Stimulated activated CD4-positive, alpha-beta T cell treated with anti-CD3 and anti-CD28 coated beads, Interleukin-12 subunit alpha, Interleukin-12 subunit beta, amount 100 ng/mL, for 24 hours (primary cell): ENCODE measurements at places on chromosomes 5 and 9.

- peak; percentile 37 for DNase-seq
Observed at GRCh38 chr5:157603333-157604190, 28.0 kb upstream of the ADAM19 start.

DNA sequence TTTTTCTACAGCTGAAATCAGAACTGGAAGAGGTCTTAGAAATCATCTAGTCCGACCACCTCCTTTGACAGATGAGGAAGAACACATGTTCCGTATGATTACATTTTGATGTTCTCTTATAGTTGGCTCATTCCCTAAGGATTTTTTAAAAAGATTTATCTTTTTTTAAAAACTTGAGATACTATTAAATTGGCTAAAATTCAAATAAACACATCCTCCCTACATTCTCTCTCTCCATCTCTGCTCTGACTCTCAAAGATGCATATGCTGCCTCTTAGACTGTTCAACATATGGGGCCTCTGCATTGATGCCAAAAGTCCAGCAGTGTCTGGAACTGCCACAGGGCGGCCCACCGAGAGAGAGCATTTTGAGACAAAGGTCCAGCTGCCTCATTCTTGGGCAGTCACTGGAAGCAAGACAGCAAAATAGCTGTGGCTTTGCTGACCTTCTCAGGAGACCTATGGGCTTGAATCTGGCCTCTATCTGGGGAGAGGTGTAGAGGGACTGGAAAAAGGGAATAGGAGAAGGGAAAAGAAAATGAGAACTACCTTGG is 12.8 kb upstream of the TSSK1B start:
- no peak for DNase-seq

GRCh38 chr5:168479166-168479565 is 7.1 kb upstream of the RARS1 start:
- DNase-seq = no peak

GRCh38 chr5:150305557-150305956 is 2.9 kb upstream of the ARSI start:
- no peak for DNase-seq

- DNase-seq = no peak
Observed at GRCh38 chr5:78858364-78858763, 126.7 kb downstream of the ARSB start.

DNA sequence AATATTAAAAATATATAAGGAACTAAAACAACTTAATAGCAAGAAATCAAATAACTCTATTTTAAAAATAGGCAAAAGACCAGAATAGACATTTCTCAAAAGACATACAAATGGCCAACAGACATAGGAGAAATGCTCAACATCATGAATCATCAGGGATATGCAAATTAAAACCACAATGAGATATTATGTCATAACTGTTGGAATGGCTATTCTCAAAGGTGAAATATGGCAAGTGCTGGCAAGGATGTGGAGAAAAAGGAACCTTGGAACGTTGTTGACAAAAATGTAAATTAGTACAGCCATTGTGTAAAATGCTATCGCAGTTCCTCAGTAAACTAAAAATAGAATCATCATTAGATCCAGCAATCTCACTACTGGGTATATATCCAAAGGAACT is 468.5 kb downstream of the NFIB start:
- DNase-seq = no peak

DNA sequence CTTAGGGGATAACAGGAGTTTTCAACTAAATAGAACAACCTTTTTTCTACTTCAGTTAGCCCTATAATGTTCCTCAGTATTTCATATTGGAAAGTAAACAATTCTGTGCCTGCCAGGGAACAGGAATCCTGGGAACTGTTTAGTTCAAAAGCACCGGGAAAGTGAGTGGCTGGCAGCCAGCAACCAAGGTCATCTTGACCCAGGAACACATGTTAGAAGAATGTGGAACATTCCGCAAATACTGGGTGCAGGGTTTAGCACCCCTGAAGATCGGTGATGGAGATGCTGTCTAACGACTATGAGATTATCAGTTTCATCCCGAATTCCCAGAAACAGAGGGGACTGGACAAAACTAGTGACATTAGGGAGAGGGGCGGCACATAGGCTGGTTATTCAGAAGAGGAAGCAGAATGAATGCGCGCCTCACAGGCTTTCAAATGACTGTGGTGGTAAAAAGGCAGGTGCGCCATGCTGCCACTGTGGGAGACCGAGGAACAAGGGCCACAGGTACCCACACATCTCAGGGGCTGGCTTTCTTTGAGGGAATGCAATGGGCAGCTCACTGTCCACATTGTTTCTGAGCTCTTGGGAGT is 51.2 kb downstream of the IPPK start:
- no peak for DNase-seq

GRCh38 chr9:29514862-29515261 is 1941.6 kb upstream of the C9orf72 start:
- DNase-seq = no peak

GRCh38 chr9:133467101-133467500 is 7.3 kb downstream of the CACFD1 start:
- DNase-seq = no peak

GRCh38 chr5:138051441-138052296 is 18.8 kb upstream of the FAM13B start:
- DNase-seq = no peak

GRCh38 chr5:35938568-35939227 is at the start of gene CAPSL:
TSS of gene CAPSL (minus strand) at chr5:35938622. CDS start at chr5:35921120, 17,502 bp downstream.
- no peak for DNase-seq

GRCh38 chr9:107172979-107173347 is 110.1 kb upstream of the RAD23B start:
- DNase-seq = no peak

DNA sequence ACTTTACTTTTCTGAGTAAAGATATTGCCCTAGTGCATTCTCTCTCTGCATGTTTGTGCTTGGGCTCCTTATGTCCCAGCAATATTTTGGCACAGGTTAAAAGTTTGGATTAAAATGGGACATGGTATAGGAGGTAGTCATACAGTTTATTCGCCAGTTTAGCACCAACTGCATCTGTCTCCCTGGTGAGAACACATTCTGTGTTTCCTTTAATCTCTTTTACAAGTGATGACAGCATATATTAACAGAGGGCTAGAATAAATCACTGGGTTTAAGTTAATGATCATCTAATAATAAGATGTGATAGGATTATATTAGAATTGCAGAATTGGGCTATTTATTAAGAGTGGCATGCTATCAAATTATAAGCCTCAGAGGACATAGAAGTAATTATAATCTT is 550.1 kb downstream of the LRRC70 start:
- no peak for DNase-seq

- DNase-seq = no peak
Observed at GRCh38 chr5:145825751-145826180, 9.4 kb downstream of the PRELID2 start.

DNA sequence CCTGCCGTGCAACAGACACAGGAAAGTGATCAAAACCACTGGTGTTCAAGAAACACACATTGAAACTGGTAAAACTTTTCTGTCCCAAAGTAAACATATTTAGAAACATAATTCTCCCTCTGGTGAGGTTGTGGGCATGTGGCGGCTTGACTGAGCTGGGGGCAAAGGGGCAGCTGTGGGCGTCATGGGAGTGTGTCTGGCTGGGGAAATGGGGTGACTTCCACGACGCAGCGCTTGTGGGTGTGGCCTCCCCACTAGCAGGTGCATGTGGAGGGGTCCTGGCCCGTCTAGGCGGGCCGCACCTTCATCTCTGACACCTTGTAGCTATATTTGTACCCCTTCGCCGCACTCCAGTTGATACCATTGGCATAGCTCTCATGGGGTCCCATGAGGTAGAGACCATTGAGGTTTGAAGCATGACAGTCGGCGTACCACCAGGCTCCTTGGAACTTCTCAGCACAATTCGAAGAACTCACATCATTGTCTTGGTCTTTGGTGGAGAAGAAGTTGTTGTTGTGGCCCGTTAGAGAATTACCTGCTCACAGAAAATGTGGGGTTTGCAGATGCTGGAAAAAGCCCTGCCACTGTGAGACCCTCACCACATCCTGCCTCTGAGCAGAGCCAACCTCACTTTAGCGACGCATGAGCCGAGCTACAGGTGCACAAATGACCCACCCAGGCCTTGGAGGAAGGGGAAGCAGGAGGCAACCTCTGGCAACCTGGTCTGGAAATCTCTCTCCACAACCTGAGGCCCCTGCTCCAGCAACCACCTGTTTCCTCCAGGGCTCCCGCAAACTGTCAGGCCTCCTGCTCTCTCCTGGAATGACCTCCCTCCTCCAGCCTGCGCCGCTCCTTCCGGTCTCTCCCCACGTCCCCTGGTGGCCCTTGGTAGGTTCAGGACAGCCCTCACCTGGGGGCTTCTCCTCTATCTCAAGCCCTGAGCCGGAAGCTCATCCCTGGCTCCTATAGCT is 7.9 kb downstream of the FCN1 start:
- DNase-seq = no peak

DNA sequence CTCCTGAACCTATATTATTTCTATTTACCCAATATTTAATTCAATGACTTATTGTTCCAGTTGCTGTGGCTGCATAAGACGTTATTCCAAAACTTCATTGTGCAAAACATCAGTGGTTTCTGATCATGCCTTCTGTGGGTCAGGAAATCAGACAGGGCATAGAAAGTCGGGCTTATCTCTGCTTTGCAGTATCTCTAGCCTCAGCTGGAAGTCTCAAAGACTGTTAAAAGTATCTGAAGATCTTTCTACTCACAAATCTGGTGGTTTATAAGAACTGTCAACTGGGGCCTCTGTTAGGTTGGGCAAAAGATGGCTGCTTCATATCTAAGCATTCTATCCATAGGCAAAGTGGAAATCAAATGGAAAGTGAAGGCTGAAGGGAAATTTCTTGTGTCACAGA is 687.7 kb upstream of the ARRDC3 start:
- no peak for DNase-seq

DNA sequence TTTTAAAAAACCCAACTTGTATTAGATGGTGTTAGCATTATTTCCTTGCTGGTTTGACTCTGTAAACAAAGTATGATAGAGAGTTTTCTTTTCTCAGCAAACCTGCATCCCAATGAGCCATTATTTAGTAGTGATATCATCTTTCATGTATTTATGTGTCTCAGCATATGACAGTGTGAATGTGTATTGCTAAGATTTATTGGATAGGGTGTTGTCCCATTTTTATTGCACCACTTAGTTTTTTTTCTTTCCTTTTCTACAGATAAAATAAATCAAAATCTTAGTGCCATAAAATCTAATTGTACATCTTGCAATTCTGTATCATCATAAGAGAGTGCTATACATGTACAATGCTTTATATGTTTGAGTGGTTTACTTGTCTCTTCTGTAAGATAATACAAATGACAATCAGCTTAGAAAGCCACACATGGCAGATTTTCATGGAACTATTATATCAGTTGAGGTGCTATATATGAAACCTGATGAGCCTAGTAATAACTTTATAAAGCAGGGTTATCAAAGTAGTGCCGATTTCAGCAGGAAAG is 149.2 kb upstream of the CYLC2 start:
- DNase-seq = no peak

- no peak for DNase-seq
Observed at GRCh38 chr5:108481355-108481931, 99.5 kb upstream of the FBXL17 start.

DNA sequence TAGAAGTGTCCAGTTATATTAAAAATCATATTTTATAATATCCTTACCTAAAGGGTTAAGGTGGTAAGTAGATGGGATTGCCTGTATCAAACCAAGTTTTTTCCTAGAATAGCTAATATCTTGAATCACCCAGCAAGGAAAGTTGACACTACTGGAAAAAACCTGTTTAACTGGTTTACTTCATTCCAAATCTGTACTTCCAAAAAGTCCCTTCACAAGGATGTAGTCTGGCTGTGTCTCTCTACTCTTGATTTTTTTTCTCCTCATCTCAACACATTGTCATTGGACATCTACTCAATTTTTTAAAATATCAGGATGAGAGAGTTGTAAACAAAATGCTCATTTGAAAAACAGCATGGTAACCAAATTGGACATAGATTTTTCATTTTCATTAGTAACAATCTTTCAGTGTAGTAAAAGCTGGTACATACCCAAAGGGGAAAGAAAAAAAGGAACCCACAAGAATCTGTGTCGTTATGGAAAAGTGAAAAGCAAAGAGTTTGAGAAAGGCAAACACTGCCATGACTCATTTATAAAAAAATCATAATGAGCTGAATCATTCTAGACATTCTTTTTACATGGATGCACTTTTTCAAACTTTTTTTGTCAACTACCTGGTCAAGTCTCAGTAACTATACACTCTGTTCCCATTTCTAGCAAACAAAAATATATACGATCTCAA is 173.5 kb downstream of the GLIS3 start:
- no peak for DNase-seq

GRCh38 chr9:131981116-131981776 is 98.4 kb downstream of the MED27 start:
- DNase-seq = no peak

DNA sequence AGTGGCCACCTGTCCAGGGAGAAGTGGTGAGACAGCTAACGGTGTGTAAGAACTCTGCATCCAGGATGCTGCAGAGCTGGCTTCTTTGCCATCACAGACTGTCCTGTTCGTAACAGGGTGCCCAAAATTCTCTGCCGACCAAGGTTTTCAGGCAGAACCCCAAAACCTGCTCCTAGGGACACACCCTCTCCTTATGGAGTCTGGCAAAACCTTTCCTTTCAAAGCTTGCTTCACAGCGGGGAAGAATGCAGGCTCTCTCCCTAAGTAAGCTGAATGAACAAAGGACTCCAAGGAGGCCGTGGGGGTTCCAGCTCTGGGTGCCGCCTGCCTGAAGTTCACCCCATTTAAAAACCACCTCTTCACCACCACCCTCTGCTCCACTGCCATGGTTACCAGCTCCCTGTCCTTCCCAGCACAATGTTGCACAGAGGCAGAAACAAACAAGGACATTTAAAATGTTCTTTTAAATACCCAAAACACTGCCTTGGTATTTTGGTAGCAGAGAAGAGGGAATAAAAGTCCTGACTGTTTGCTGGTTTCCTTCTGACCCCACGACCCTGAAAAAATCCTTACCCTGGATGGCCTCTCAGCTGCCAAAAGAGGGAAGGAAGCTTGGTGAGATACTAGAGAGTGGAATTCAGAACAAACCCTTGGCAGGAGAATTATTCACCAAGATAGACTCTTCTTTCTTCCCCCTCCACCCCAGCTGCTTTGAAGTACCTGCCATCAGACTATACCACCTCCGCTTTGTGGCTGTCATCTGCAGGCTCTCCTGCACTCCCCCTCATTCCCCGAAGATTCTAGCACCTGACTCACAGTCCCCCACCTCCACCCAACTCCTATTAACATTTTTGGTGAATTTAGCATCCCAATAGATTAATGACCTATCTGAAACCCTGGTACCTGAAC is 7.1 kb upstream of the KLF9 start:
- DNase-seq = no peak

GRCh38 chr5:113336975-113337374 is 97.8 kb downstream of the TSSK1B start:
- DNase-seq = no peak

DNA sequence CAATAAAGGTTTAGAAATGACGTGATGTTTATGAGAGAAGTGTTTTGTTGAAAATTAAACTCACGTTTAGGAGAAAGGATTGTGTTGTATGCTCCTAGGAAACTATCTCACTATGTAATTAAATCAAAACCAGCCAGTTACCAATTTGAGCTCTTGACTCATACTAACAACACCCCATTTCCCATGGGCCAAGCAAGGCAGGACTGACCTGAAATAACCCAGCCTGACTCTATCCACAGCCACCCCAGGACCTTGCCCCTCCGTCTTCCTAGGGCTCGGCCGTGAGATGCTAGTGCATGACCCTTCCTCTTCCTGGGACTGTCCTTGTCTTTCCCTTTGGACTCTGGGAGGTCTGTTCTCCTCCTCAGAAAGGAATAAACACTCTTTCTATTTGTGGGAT is 16.4 kb downstream of the TLR4 start:
- DNase-seq = no peak
